Epithelial cell of esophagus (primary cell): ENCODE measurements at places on chromosomes 2 and 18.

GRCh38 chr2:202278944-202279343 is 13.4 kb downstream of the NOP58 start:
- DNase-seq: peak; percentile 62

GRCh38 chr2:17793296-17793695 is 23.0 kb upstream of the MSGN1 start:
- no peak for DNase-seq

DNA sequence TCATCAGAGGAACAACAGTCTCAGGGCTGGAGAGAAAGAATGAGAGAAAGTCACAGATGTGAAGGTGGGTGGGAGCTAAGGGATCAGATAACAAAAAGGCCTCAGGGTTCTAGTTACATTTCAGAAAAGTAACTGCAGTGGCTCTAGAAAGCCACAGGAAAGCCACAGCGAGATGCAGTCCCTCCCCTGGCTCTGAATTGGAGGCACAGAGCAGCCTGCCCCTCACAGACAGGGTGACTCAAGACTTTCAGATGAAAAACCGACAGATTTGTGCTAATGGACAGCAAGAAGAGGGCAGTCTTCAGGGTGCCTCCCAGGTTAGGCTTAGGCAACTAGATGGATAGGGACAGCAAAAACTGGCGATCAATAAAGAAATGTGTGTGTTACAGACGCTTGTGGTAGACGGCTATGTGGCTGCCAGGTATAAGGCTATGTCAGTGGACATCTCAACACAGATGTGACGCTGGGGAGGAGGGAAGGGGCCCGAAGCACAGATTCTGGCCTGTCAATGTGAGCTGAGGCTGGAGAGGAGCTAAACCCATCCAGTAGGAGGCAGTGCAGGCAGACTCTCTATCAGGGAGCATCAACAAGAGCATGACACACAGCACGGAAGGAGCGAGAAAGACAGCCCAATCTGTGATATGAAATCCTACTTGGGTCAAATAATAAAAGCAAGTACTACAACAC is 26.2 kb downstream of the UNC50 start:
- peak; percentile 14 for DNase-seq

DNA sequence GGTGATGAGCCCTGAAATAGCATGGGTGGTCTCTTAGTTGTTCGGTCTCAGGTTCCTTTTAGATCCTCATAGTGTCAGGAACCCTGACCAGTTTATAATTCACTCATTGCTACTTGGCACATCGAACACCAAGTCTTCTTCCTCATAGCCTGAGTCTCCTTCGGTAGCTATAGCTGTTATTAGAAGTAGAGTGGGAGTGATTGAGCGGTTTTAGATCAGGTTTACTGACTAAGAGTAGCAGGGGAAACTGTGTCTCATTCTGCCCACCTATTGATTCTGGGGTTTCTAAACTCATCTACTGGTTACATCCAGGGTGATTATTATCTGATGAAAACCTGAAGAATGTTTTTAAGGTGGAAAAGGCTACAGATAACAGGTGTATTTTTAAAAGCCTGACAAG is 114.6 kb downstream of the SETBP1 start:
- no peak for DNase-seq

- no peak for DNase-seq
Observed at GRCh38 chr2:108634011-108634410, 85.3 kb upstream of the RANBP2 start.

DNA sequence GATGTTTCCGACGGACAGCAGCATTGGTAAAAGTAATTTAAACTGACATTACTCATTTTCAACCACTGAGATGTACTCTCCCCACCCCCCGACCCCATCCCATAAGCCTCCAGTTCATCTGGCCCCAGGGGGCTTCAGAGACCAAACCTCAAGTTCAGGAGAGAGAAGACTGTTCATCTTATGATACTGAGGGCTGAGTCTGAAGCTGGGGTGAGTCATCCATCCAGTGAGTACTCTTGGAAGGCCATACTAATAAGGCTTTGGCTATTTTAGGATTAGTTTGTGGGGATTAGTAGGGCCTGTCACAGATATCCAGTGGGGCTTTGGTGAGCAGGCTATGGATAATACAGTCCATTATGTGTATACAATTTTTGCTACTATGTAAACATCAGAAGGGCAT is 125.3 kb upstream of the APCDD1 start:
- DNase-seq: peak; percentile 34

DNA sequence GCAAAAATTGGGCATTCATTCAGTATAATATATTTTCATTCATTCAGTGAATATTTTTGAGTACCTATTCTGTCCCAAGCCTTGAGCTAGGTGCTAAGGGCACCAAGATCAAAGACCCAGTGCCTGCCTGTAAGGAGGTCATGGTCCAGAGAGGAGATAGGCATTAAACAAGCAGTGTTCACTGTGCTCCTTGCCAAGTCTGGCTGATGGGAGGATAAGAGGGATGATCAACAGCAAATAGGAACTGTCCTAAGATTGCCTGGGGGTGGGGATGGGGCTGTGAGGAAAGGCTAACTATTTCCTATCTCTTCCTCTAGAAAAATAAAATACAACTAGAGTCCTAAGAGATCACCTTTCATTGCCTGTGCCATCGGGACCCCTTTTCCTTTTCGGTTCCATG is 60.4 kb downstream of the SETBP1 start:
- no peak for DNase-seq

- no peak for DNase-seq
Observed at GRCh38 chr2:97067279-97068004, 27.2 kb downstream of the FAHD2B start.

- DNase-seq: peak; percentile 32
Observed at GRCh38 chr18:7926526-7926925, 359.4 kb downstream of the PTPRM start.

DNA sequence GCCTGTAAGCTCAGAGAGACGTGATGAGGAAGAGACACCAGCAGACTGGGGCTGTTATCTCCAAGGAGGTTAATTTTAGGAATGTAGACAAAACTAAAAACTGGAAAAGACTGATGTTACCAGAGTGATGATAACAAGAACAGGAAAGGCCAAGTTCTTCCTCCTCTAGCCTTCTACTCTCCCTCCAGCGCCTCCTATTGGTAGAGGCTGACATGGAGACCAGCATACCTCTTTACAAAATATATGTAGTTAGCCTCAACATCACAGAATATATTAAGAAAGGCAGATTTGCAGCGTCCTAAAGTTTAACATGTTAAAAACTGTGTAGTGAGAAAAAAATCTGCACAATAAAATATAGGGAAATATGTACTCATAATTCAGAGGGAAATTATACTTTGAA is 66.0 kb downstream of the TCF4 start:
- DNase-seq: peak; percentile 26

DNA sequence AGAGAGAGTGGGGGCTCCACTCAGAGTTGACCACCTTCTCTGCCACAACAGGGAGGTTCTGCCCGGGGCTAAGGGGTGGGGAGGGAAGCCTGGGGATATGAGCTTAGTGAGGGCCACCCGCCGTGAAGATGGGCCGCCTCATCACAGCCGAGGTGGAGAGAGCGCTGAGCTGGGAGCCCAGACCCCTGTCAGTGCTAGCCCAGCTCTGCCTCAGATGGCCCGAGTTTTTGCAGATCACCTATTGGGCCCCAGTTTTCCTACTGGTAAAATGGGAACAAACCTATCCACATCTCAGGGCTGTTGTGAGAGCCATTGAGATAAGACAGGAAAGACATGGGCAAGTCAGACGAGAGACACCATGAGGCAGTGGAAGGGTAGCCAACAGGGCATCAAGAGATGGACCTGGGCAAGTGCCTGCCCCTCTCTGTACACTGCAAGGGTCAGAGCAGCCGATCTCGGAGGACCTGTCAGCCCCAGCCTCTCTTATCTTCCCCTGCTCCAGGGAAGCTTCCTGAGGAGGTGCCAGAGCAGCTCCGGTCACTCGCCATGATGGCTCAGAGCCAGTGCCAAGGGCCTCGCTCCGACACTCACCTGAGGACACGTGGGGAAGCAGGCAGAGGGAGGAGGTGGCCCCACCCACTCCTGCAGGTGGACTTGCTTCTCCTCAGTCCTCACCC is 88.9 kb downstream of the MCFD2 start:
- DNase-seq: no peak
